NCI-H2029 (cell line): ENCODE measurements at places on chromosomes 11 and 22.

GRCh38 chr11:9787260-9787659 lies 123.4 kb downstream of the SWAP70 start:
- no peak for DNase-seq

- no peak for DNase-seq
Observed at GRCh38 chr11:67647471-67647870, 3.1 kb downstream of the ACY3 start.

DNA sequence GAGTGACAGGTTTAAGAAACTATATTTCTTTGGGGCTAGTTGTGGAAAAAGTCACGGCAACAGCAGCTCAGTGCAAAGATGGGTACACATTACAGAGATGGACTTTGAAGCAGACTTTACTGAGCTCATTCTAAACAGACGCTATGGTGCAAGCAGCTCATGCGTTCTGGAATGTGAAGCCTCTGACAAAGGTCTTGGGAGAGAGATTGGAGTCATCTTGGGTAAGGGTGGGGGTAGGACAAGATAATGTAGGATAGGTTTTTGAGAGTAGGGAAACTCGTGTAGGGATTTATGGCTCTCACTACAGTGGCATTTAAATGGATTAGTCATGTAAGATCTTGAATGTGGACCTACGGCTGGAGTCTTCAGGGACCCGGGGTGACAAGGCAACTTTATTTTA lies 36.2 kb upstream of the CLMP start:
- DNase-seq: no peak

GRCh38 chr11:56841210-56841810 lies 92.8 kb upstream of the OR9G4 start:
- DNase-seq: peak; percentile 17

DNA sequence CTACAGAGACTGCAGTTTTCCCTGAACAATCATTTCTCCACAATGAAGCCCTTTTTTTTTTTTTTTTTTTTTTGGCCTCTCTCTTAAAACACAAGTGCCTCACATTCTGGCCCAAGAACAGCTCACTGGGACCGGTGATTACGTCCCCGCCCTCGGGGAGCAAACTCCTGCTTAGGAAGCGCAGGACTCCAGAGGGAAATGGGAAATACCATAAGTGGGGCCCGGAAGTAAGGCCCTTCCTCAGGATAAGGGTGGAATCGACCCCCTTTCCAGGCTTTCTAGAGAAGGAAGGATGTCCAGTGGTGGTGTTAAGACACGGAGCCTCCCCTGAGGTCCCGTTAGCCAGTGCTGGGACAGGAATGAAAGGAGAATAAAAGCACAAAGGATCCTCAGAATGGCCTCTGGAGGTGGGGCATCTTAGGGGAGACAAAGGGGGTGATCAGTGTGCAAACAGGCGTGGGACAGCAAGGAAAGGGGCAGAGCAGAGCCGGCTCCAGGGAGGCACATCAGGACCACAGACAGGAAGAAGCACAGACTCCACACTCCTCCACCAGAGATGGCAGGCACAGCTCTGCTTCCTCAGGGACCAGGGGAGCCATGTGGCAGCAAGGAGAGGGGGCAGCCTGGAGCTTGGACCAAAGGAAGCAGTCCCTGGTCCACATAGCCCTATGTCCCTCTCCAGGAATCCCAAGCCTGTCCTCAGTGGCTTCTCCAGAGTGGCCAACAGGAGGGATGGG lies 61.3 kb downstream of the CHST1 start:
- no peak for DNase-seq

DNA sequence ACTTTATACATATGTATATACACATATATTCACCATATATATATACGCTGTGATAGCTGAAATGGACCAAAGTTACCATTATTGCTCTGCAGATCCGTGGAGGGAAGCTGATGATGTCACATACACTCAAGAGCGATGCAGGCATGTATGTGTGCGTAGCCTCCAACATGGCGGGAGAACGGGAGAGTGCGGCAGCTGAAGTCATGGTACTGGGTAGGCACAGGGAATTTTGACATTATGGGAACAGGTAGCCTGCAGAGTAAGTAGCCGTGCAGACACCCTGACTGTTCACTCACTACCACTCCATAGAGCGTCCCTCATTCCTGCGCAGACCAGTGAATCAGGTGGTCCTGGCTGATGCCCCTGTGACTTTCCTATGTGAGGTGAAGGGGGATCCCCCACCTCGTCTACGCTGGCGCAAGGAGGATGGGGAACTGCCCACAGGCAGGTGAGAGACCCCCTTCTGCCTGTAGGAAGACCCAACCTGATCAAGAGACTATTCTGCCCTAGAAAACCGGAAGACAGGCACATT lies 4.7 kb downstream of the ROBO3 start:
- no peak for DNase-seq

GRCh38 chr11:34928960-34929680 lies 12.7 kb downstream of the PDHX start:
- no peak for DNase-seq

DNA sequence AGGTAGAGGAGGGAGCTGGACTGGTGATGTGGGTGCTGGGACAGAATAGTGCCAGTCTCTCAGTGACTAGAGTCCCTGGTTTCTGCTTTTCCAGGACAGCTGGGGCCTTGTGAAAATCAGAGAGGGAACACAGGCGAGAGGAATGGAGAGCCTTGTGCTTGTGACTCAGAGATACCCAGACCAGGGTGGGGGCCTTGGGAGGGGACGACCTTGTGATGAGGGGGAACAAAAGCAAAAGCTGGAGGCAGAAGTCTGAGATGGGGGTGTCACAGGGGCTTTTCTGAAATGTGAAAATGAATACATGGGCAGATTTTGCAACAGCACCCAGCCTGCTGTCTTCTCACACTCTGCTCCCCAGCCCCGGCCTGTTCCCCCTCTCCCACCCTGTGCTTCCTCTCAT lies 3.4 kb upstream of the NR1H3 start:
- DNase-seq: no peak

DNA sequence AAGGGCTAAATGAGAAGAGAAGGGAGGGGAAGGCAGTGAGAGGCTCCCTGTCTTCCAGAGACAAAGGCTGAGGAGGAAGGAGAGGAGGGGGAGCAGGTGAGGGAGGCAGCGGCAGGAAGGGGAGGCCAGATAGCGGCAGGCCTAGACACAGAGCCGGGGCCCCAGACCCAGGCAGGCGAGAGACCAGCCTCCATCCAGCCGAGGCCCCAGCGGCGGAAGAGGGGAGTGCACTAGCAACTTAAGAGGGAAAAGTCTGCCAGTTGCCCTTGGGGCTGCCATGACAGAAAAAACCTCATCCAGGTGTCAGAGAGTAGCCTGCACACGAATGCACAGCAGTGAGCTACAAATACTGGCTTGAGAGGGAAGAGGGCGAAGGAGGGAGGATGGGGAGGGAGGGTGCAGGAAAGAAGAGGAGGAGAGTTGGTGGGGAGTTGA lies 46.7 kb downstream of the IGLL1 start:
- no peak for DNase-seq

GRCh38 chr11:111761036-111761435 lies 5.2 kb downstream of the PPP2R1B start:
- no peak for DNase-seq
